Stimulated activated CD8-positive, alpha-beta memory T cell treated with anti-CD3 and anti-CD28 coated beads, Interleukin-15, amount 100 ng/mL, for 4 hours (primary cell): ENCODE measurements at places on chromosomes 4 and X.

DNA sequence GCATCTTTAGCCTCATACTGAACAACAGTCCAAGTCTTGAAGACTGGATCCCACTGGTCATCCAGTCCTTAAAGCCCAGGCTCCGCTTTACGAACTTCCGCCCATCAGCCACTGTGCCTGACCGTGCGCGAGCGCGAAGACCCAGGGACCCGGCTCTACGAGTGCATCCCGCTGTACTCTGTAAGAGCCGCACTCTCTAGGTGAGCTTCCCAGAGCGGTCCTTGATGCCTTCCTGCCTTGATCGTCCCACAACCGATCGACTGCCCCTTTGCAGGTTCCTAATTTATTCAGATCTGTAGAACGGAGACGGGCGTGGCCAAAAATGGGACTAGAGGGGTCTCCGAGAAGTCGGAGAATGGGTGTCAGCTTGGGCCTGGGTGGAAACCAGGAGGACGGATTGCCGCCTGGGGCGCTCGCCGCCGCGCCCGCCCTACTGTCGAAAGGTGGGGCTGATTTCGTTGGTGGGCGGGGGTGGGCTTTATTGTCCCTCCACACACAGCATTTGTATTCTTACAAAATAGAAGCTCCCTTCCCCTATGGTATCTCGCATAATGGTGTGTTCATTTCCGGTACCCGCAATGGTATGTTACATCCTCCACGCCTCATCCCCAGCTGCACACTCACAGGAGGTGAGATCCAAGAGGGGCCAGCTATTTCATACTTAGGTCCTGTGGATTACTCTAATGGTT, 42.3 kb upstream of the FAM156A start:
- no peak for DNase-seq

GRCh38 chr4:108049406-108049805, 59.7 kb downstream of the HADH start:
- DNase-seq, result no peak

- DNase-seq, result no peak
Observed at GRCh38 chrX:117998171-117998570, 118.4 kb downstream of the KLHL13 start.

- no peak for DNase-seq
Observed at GRCh38 chr4:125323654-125324053, 8.9 kb downstream of the FAT4 start.

GRCh38 chrX:132270699-132271098, 51.5 kb upstream of the RAP2C start:
- DNase-seq, result no peak

DNA sequence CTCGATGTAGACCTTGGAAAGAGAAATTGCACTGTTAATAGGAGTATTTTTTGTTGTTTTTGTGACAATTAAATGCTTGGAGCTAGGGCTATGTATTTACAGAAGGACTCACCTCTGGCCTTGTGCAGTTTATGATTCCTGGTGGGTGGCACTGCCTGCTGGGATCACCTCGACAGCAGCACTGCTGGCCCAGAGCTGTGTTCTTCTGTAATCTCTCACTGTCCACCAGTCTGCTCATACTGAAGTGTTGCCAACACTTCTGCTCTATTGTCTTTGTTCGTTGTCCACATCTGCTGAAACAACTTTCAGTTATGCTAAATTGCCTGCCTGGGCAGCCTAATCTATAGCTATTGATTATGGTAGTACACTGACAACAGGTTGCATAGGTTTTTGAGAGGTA, 194.4 kb upstream of the ANK2 start:
- no peak for DNase-seq

DNA sequence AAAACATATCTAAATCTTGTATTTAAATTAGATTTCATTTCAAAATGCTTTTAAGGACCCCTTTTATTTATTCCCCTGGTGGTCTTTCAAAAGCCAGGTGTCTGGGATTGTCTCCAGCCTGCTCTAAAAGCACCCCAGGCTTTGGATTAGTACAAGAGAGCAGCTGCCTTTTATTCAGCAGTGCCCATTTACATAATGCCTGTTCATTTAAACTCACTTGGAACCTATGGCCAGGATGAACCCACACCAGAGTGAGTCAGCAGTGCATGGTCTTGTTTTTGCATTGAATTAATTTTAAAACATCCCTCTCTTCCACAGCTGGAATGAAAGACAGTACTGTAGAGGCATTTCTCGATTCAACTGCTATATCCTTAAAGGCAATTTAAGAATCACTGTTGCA, 64.1 kb upstream of the TENM3 start:
- no peak for DNase-seq

- DNase-seq, result no peak
Observed at GRCh38 chr4:7005571-7005970, 37.6 kb upstream of the TADA2B start.

DNA sequence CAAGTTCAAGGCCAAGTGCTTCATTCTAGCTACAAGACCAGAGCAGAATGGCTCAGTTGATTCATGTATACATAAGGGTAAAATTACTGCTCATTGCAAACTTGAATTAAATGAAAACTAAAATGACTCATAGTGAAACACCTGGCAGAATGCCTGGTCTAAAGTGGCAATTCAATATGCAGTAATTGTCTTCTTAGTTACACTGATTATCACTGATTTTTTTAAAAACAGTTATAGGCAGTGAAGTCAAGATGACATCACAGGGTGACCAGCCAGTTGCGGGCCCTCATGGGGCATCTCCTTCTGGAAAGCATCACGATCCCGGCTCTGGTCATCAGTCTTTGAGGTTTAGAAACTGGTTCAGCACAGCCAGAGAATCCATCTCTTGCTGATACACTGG, 154.2 kb downstream of the RAB28 start:
- DNase-seq, result no peak

DNA sequence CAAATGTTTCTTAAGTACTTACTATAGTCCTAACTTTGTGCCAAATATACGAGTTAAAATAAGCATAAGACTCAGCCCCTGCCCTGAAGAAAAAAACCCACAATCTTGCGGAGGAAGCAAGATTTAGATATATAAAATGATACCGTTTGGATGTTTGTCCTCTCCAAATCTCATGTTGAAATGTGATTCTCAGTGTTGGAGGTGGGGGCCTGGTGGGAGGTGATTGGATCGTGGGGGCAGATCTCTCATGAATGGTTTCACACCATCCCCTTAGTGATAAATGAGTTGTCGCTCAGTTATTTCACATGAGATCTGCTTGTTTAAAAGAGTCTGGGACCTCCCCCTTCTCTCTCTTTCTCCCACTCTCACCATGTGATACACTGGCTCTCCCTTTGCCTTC, 28.7 kb downstream of the EFHC2 start:
- no peak for DNase-seq

GRCh38 chr4:38152721-38153386, 192.7 kb downstream of the PTTG2 start:
- DNase-seq, result no peak

DNA sequence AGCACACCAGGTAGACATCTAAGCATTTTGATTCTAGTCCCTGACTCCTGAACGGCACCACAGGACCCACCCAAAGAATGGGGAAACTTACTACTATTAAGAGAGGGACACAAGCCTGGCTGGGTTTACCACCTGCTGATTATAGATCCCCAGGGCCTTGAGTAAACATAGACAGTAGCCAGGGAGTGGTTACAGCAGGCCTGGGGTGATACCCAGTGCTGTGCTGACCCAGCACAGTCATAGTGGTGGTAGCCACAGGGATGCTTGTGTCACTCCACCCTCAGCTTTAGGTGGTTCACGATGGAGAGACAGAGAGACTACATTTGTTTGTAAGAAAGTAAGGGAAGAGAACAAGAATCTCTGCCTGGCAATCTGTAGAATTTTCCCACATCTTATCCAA, 11.7 kb downstream of the CYSLTR1 start:
- no peak for DNase-seq

- DNase-seq, result no peak
Observed at GRCh38 chr4:38237139-38237538, 276.9 kb downstream of the PTTG2 start.

- no peak for DNase-seq
Observed at GRCh38 chr4:11049001-11049400, 364.4 kb upstream of the CLNK start.

- DNase-seq, result no peak
Observed at GRCh38 chr4:172207886-172208285, 394.7 kb downstream of the GALNTL6 start.

DNA sequence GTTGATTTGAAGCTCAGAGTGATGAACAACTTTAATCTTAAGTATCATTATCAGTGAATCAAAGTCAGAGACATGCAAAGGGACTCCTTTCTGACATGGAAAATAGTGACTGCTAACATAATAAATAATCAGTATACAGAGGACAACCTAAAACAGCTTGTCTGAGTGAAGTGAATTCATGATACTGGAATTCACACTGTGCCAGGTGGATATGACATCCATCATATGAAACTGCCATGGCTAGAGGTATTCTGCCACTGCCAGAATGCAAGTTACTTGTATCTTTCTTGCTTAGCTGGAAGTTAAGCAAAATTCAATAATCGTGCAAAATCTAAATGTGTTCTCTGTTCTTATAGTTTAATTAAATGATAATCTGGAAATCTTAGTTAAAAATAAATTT, 429.0 kb downstream of the CFAP47 start:
- DNase-seq, result no peak

DNA sequence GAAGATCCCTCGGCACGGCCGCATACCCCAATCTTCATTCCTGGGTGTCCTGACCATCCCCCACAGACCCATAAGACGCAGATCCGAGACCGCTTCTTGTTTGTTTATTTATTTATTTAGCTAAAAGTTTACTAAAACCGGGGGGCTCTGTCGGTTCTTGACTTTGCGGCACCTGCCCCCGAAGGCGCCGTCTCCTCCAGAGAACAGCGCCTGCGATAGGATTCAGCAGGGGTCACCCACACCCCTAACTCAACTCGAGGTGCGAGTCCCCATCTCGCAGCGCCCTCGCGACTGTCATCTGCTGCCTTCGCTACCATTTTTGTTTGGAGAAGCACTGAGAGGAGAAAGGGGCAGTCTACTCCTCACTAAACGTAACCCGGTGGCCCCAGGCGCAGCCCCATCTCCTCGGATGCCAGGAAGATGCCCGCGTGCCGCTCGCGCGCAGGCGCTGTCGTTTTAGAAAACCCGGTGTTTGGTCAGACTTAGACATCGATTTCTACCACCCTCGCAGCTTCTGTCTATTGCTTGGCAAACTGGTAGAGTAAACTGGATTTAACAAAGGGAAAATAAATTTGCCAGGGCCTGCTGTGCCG, 18.9 kb upstream of the GPR101 start:
- DNase-seq, result peak; percentile 10

DNA sequence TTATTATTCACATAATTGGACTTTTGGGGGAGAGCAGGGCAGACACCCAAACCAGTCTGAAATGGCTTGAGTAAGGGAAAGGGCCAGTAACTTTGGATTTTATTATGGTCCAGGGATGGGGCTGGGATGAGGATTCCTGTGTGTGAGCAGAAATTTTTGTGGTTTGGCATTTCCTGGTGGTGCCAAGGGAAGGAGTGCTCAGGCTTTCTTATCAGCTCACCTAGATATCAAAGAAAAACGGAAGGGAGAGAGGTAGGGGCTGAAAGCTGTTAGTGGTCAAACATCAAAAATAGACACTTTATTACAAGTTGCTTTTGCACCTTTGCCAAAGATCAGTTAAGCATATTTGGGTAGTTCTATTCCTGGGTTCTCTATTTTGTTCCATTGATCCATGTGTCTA, 128.5 kb upstream of the DIPK2B start:
- no peak for DNase-seq

DNA sequence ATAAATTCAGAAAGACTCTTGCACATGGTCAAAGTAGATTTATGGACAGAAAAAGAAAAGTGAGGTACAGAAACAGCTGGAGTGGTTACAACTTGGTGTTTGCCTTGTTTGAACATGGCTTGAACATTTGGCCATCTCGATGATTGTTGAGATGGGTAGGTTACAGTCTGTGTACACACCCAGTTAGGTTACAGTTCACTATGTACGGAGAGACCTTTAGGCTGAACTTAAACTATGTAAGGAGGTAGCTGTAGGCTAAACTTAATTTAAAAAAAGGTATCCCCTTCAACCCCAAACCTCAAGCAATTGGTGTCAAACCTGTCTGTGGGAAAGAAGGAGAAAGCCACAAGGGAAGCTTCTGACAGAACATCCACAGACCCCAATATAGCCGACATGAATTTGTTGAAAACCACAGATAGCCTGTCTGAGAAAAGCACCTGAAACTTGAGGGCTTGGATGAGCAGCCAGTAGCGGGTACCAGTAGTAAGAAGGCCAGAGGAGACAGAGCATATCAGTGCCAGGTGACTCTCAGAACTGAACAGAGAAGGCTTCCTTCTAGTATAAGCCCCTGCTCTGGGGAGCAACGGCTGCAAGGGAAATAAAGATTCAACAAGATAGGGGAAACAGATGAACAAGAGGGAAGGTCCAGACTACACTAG, 247.9 kb upstream of the GALNTL6 start:
- no peak for DNase-seq

GRCh38 chr4:118869808-118870342, 18.8 kb upstream of the SYNPO2 start:
- no peak for DNase-seq

DNA sequence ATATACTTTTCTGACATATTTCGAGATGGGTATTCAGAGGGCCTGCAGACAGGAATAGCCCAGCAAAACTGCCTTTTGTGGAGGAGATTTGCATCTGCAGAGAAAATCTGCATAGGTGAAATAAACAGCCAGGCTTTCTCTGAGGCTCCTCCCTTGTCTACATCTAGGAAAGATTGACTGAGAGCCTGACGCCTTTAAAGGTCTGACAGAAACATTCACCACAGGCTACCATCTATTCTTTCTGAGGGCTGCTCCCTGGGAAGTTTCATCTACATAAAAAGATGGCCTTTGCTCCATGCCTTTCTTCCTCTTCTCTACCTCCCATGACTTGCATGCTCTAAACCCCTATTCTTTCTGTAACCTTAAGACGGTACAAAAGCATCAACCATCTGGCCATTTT, 55.0 kb upstream of the AP1S2 start:
- DNase-seq, result no peak

DNA sequence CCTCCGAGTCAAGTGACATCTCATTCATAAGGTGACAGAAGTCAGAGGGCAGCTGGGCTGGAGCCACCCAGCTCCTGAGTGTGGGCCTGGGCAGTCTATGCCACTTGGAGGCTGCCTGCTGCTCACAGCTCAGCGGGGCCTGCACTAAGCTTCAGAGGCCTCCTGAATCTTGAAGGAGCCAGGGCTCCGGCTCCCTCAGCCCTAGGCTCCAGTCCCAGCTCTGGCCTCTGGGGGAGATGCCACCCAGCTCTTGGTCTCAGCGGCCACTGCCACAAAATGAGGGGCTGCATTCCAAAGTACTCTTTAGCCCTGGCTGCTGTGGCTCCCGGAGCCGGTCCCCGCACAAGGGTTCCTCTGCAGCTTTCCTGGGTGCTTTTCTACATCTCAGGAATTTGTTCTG, 32.7 kb upstream of the PSAPL1 start:
- DNase-seq, result no peak

DNA sequence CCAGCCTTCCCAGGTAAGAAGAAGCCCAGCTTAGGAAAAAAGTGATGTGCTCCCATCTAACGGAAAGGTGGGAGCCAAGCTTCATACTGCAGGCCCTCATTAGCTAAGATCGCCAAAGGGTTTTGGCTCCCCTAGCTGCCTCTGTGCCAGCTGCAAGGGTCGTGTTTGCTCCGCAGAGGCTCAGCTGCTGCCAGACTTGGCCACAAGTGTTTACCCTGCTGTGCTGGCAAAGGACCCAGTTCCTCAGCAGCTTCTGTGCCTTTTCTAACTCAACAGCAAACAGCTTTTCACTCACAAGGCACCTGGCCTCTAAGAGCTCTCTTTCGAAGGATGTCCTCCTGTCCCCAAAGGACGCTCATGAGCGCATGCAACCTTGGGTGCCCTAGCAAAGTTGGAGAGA, 12.2 kb upstream of the VMA21 start:
- no peak for DNase-seq
